ENCODE measurements at places on chromosomes 3 and 15.
A peak's percentile ranks its signal among the peaks of the same experiment; 100 is the strongest.

- DNase-seq = no peak
Observed at GRCh38 chr3:36700537-36701248, 63.7 kb downstream of the DCLK3 start.

GRCh38 chr15:37099319-37100108 is 835 bp downstream of the MEIS2 start:
- no peak for DNase-seq

DNA sequence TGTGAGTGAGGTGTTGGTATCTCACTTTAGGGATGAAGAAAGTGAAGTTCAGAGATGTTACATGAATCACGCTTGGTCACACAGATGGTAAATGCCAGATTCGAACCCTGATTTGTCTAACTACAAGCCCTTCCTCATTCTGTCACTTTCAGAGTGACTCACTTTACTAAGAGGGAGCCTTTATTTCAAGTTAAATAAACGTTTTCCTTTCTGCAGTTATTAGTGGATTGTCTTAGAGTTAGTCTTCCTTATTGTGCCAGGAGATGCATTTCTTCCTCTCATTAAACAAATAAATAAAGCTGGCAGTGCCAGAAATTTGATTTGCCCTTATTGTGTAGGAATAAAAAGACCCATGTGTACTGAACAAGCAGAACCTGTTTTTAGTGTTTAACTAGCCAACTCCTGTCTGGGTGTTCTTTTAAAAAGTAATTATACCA is 162.5 kb downstream of the AKAP13 start:
- DNase-seq = no peak

DNA sequence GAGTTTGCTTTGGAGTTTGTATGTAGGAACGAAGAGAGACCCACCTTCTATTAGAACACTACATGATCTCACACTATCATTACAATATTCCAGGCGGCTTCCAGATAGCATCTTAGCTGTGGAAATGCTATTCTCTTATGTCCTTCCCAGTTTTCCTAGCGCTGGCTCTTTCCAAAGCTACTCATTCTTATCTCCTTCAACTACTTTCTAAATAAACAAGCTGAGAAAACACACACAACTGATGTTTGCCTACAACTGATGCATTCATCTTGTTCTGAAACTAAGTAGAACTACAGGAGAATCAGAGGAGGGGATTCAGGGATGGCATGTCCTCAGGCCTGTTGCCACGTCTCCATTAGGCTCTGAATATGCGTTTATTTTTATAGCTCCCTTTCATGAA is 108.9 kb downstream of the GREM1 start:
- DNase-seq = no peak

DNA sequence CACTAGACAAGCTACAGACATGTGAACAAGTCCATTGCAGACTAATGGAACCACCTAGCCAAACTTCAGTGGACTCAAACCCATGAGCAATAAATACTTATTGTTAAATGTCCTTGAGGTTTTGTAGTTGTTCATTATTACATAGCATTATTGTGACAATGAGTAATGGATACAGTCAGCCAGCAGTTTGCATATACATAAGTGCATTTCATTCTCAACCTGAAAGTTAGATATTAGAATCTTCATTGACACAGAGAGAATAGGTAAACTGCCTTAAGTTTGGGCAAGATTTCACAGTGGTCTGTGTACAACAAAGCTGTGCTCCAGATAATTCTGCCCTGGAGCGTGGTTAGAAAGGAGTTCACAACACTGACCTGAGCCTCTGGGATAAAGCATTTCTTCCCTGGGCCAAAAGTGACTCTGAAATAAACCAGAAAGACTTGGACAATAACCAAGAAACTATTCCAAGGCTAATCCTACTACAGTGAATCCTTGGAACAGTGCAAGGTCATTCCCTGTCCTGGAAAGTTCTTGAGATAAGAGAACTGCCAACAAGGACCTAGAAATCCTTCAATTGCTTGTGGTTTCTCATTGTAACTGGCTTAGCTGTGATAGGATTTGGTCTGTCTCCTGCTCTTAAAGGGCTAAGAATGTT is 225.5 kb upstream of the STT3B start:
- no peak for DNase-seq

- no peak for DNase-seq
Observed at GRCh38 chr15:73965094-73965757, 26.9 kb downstream of the STOML1 start.

DNA sequence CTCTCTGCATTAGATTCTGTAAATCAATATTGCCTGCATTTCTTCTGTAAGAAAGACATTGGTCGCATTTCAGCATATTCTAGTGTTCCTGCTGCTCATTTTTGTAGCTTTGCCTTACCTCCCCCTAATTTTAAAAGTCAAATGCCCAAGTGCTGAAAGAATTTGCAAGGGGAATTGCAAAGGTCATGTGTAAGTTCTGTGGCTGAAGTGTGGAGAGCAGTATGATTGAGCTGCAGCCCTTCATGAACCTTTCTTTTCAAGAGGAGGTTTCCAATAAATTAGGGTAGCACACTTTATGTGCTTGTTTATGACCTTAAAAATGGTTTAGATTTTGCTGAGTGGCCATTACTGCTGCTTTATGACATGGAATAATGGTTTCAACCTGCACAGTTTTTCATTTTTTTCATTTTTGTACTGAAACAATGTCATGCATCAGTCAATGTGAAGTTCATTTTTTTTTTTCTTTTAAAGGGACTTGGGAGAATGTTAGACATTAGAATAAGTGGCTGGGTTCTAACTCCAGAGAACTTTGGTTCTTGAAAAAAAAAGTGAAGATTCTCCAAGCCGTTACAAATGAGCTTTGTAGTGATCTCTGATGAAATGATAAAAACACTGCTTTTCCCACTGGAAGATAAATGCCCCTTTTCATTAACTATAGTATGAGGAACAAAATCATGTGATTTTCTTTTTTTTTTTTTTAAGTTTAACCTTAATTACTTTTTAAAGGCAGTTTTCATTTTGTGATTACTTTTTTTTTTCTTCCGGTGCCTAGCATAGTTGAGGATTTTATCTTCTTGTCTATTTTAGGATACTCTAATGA is 99.6 kb downstream of the MITF start:
- DNase-seq = no peak

DNA sequence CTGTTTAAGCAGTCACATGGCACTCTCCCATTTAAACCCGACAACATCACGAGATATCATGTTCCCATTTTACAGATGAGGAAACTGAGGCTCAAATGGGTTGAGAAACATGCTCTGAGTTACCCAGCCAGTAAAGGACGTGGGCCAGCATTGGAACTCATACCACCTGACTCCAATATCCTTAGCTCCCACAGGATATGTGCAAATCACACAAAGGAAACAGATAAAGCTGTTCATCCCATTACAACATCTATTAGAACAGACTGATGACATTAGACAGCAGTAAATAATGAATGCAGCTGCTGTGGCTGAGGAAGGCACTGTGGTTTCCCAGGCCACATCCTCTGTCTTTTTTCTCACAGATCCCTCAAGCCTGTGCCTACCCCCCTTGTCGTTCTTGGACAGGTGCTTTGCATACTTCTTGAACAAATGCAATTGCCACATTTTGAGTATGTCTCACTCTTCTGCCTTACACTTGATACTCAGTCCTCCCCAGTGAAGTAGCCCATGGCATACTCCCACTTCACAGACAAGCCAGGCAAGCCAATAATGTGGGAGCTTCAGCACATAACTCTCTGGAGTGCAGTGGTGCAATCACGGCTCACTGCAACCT is 17.7 kb downstream of the FRMD4B start:
- DNase-seq = no peak

- no peak for DNase-seq
Observed at GRCh38 chr3:73215281-73215680, 153.8 kb downstream of the EBLN2 start.

- DNase-seq = no peak
Observed at GRCh38 chr3:99651531-99651930, 13.1 kb downstream of the COL8A1 start.

DNA sequence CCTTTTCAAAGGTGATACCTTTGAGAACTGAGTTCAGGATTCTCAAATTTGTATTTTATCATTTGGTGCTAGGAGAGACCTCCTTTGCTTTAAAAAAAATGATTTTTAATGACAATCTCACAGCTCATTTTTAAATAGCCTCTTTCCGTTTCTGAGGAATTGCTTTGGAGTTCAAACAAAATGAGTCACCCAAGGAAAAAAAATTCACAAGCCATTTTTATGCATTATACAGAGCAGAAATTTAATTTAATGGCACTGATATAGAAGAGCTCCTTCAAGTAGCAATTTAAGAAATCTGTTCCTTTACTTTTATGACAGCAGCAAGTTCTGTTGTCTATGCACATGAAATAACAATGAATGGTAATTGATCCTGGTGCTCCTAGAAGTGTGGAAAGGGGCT is 337.9 kb upstream of the KCNMB2 start:
- no peak for DNase-seq

GRCh38 chr3:38649500-38650247 is at the start of gene SCN5A:
Gene SCN5A (minus strand): TSS chr3:38649687. CDS start chr3:38633307, 16,380 bp downstream.
- DNase-seq = peak; percentile 11

GRCh38 chr3:173761161-173761560 is 363.6 kb downstream of the NLGN1 start:
- DNase-seq = no peak

GRCh38 chr3:153180860-153181372 is 18.9 kb downstream of the RAP2B start:
- DNase-seq = no peak

DNA sequence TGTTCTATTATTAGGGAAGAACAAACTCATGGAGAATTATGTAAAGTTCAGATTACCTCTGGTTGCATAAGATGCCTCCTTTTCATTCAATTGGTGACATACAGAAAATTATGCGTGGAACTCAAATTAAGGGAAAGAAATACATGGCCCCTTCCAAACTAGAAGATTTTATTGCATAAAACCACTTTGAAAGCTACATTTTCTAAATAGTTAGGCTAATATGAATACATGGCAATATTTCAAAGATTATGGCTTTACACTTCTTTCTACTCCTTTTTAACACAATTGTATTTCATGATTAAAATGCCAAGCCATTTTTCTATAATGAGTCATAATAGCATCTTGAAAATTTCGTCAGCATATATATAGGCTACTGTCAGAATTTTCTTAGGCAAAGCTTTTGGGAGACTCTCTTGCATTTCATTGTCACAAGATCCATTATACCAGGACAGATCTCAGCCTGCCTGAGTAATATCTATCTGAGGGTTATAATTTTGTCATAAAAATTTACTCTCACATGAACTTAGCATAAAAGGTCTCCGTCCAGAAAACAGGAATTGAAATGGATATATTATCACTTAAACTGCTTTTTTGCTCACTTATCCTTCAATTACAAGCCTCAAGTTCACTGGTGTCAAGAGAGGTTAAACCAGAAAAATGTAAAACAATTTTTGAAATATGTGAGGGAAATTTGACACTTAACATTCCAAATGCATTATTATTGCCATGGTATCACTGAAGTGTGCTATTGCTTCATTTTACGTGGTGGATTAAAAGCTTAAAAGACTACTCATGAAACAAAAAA is 37.1 kb downstream of the CPA3 start:
- no peak for DNase-seq

GRCh38 chr15:88100181-88100580 is 156.4 kb downstream of the NTRK3 start:
- no peak for DNase-seq

DNA sequence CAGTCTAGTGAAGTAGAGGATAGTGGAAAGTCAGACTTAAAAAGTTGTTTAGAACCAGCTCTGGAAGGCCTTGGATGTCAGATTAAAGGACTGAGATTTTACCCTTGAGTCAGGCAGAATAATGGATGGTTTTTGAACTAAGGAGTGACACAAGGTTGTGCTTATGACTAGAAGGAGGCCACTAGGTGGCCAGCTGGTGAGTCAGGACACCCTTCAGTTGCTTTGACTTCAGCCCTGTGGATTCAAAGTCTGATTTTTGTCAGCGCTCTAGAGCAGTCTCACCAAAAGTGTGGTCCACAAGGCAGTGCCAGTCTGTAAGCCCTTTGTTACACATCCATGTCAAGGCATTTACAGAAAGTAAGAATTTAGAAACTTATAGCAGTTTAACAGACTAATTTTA is 3.8 kb upstream of the GABPB1 start:
- no peak for DNase-seq

DNA sequence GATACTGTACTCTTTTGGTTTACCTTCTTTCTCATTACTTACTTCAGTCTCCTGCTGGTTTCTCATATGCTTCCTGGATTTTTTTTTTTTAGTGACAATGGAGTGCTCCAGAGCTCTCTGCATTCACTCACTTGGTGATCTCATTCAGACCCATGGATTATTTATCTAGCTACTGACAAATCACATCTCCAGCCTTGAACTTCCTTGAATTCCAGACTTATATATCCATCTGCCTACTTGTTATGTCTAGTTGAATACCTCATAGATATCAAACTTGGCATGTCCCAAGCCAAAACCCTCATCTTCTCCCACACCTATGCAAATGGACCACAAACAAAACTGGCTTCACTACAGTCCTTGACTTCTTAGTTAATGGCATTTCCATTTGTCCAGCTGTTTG is 234.7 kb upstream of the ZPLD1 start:
- no peak for DNase-seq

DNA sequence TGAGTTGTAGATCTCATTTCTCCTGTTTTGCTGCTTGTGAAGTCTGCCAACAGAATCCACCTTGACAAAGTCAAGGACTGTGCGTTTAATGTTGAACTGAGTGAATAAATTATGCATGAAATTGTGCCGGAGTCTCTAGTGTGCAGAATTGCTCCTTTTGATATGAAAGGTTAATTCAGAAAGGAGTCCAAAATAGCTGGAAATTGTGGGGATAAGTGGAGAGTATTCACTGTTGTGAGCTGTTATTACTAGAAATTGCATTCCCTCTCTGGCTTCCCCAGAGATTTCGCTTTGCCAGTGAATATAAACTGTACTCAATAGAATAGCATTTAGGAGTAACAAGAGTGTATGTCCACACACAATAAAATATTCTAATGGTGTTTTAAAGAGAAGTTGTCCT is 43.1 kb downstream of the SAMMSON start:
- DNase-seq = no peak

DNA sequence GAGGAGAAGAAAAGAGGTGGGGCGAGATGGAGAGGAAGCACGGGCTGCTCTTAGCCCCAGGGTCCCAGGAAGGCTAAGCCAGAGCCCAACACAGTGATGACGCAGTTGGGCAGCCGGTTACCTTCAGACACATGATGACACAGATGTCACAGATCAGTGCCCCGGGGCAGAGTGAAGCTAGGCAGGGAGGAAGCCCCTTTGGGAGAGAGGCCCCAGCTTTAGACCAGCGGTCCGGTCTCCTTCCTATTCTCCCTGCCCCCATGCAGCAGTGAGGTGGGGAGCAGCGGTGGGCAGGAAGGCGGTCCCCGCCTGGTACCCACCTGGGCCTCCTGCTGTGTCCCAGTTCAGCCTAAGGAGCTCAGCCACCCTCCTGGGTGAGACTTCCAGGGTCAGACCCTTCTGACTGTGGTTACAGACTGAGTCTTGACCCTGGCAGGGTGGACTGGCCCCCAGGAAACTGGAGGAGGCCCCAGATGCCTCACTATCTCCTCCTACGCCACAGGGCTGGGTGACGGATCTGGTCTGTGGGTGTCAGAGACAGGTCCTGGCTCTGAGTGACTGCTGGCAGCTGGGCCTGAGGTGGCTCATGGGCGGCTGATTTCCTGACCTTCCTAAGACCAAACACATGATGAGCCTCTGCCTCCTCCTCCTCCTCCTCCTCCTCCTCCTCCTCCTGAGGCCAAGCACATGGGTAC is 38.8 kb upstream of the LINGO1 start:
- DNase-seq = no peak
